Fibroblast of upper back skin (primary cell): ENCODE measurements at places on chromosomes 7 and 10.

GRCh38 chr10:19119191-19119590 lies 70.6 kb downstream of the MALRD1 start:
- no peak for DNase-seq

- peak; percentile 53 for DNase-seq
Observed at GRCh38 chr7:30142710-30143109, 7.9 kb downstream of the MTURN start.

DNA sequence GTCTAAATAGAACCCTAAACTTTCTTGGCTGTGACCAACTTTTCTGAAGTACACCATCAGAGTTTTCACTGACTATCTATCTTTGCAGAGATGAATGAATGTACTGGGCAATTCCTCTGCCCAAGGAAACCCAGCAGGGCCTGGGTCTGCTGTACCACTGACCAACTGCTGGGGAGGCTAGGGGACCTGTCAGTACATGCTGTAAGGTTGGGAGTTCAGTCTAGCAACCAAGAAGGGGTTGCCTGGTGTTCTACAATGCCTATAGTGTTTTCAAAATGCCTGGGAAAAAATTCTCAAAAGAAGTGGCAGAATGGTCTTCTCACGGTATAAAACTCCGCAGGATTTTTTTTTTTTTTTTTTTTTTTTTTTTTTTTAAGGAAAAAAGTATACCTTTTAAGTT lies 106.3 kb downstream of the NT5C2 start:
- DNase-seq, result no peak

GRCh38 chr7:17132726-17133125 lies 165.7 kb upstream of the AHR start:
- peak; percentile 72 for DNase-seq

DNA sequence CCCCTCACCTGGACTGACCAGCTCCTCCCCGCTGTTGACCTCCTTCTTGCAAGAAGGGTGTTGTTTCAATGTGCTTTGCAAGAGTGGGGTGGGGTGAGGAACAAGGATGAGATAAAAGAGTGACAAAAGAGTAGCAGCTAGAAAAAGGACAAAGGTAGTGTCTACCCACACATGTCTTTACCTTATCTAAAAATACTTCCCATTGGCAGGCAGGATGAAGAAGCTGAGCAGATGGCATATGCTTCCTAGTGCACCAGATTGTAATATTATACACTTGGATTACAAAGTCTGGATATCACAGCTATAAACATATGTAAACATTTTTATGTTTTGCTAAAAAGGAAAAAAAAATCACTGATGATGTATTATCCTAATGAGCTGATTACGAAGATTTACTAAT lies 34.5 kb downstream of the CHN2 start:
- DNase-seq, result no peak

- no peak for DNase-seq
Observed at GRCh38 chr10:86946213-86947155, 10.9 kb downstream of the MMRN2 start.

- DNase-seq, result no peak
Observed at GRCh38 chr7:8357536-8357935, 75.9 kb upstream of the NXPH1 start.

- DNase-seq, result peak; percentile 53
Observed at GRCh38 chr10:95841661-95842498, 65.9 kb upstream of the CC2D2B start.

GRCh38 chr7:3767917-3768777 lies 467.1 kb downstream of the SDK1 start:
- DNase-seq, result no peak

- no peak for DNase-seq
Observed at GRCh38 chr10:61329854-61330253, 123.3 kb downstream of the TMEM26 start.

GRCh38 chr10:84205049-84205852 lies 10.9 kb downstream of the CDHR1 start:
- no peak for DNase-seq

GRCh38 chr7:45601094-45601493 lies 26.9 kb downstream of the ADCY1 start:
- DNase-seq, result no peak

- no peak for DNase-seq
Observed at GRCh38 chr7:30308389-30308788, 24.0 kb downstream of the ZNRF2 start.

DNA sequence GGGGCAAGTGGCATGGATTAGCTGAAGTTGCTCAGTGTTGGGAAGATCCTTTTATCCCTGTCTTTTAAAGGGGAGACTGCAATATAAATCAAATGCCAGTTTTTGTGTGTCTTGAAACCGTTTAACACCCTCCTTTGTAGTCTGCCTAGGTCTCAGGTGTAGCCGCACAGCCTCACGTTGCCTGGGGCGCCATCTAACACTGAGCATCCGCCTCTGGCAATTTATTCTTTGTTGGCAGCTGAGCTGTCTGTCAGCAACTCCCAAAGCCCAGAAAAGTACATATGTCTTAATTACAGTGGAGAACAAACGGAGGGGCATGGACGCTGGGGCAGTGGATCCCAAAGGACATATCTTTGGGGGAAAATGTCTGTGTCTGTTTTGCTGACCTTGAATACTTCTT lies 254.7 kb downstream of the STK31 start:
- no peak for DNase-seq

DNA sequence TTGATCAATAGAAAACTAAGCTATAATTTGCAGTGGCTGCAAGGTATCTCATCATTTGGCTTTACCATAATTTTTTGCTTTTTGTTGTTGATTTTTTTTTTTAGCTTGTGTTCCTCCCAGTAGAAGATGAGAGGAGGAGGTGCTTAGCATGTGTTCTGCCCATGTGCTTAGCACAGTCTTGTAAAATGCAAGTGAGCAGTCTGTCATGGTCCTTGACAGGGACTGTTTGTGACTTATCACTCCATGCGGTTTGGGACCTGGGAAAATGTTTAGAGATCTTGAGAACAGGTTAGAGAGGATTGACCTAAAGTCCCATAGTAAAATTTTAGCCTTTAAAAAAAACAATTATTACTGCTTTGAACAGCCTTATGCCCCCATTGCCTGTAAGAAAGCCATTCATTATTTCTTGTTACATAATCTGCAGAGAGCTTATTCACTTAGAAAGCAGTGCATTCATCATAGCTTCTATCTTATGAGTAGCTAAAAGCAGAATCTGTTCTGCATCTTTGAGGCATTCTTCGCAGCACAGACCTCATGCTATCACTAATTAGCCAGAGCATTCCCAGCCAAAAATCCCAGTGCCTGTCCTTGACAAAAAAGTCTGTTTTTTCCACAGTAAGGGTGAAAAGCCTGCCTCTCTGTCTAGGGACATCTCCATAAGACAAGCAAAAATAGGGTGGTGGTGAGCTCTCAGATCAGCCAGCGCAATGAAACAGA lies 748.7 kb upstream of the GALNT17 start:
- DNase-seq, result no peak

DNA sequence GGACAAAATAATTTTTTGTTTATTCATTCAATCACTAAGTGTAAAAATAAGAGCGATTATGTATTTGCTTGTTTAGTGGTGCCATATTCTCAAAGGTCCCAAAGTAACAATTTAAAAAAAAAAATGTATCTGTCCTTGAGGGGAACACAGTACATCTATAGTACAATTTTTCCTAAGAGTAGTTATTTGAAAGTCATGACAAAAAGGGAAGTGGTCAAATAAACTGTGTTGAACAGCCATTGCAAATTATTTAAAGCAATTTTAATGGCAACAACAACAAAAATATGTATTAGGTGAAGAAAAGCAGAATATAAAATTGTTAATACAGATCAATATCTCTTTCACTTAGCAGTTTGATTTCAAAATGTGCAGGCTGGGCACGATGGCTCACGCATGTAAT lies 943.5 kb downstream of the CNTNAP2 start:
- no peak for DNase-seq

- no peak for DNase-seq
Observed at GRCh38 chr10:103896225-103896624, 21.8 kb downstream of the STN1 start.

GRCh38 chr7:146539836-146540235 lies 423.2 kb downstream of the CNTNAP2 start:
- DNase-seq, result no peak

- DNase-seq, result no peak
Observed at GRCh38 chr10:125096371-125096770, 64.0 kb downstream of the CTBP2 start.

DNA sequence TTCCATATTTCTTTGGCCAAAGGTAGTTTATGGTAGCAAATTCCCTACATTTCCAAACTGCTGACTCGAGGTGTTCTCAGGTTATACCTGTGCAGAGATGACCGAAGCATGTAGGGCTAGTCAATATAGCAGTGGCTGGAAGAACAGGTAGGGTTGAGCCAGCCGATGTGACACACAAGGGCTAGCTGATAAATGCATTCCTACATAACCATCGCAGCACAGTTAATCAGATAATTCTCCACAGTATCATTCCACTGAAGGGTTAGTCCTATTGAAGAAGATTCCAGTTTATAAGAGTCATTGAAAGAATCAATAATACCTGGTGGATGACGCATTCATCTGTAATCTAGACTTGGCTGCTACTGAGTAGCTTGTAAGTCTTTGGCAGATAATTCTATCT lies 220.0 kb downstream of the KIF20B start:
- DNase-seq, result peak; percentile 26

DNA sequence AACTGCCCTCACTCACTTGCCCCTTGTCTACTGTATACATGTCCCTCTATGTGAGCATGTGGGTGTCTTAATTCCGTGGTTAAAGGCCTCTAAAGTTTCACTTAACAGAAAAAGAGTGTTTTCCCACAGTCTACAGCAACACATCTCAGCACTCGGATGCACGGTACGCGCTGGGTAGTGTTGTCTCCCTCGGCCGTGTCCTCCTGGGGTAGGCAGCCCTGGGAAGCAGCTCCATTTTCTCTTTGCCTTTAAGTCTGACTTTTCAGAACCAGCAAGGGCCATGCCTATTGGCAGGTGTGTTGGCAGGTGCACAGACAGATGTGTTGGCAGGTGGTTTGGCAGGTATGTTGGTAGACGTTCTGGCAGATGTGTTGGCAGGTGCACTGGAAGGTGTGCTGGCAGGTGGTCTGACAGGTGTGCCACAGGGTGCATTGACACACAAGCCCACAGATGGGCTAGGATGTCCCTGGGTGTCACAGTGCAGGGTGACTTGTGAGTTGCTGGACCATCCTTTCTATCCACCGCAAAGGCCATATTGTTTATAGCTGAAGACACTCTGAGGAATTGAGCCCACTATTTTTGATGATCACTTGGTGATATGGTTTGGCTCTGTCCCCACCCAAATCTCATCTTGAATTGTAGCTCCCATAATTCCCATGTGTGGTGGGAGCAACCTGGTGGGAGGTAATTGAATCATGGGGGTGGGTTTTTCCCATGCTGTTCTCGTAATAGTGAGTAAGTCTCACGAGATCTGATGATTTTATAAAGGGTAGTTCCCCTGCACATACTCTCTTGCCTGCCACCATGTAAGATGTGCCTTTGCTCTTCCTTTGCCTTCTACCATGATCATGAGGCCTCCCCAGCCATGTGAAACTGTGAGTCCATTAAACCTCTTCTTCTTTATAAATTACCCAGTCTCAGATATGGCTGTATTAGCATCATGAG lies 296.9 kb downstream of the TNS3 start:
- no peak for DNase-seq

- DNase-seq, result peak; percentile 51
Observed at GRCh38 chr7:111992601-111993000, 213.6 kb downstream of the DOCK4 start.

- DNase-seq, result no peak
Observed at GRCh38 chr7:95601316-95601715, 5.0 kb upstream of the PDK4 start.

DNA sequence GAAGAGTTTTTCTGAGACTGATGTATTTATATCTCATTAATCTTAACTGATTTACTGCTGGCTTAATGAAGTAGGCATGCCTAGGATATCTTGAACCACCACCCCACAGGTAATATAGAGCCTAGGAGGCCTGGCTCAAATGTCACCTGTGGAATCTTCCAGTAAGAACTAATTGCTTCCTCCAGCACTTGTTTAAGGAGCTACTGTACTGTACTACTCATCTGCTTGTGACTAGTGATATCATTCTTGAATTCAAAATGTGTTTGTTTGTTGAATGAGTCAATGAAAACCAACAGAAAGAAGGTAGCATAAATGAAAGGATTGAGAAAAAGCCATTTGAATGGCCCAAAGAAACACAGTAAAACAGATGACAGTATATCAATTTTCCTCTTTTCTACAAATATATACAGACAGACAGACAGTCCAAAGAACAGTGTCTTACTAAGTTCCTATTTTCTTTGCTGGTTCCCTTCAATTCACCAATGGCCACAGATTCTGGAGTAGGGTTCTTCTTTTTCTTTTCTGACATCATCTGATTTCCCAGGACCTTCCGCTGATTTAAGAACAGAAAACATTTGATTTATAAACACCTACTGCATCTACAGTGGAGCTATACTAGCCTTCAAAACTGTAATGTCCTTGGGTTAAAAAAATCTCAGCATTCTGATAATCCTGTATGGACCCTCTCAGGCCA lies 43.7 kb upstream of the SLIT1 start:
- DNase-seq, result no peak

- DNase-seq, result no peak
Observed at GRCh38 chr10:95324436-95325268, 33.8 kb upstream of the PDLIM1 start.

DNA sequence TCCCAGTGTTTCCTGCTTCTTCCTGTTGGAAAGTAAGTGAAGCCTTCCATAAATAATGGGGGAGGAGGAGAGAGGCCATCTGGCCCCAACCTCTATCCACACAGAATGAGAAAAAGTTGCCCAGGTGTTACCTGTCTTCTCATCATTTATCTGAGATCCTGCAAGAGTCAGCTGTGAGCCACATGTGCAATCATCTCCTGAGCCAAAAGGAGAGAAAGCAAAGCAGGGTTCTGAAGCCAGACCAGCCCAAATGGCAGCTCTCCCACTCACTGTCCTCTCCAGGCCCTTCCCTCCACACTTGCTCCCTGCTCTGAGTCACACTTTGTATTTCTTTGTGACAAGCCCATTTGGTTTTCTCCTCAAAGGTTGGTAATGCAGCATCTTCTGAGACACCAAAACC lies 65.9 kb downstream of the FAM204A start:
- peak; percentile 3 for DNase-seq

- no peak for DNase-seq
Observed at GRCh38 chr10:124997771-124998623, 56.1 kb downstream of the ZRANB1 start.

GRCh38 chr10:30309403-30309802 lies 39.7 kb downstream of the MTPAP start:
- no peak for DNase-seq
